ENCODE measurements at places on chromosomes 4 and X.
A peak's percentile ranks its signal among the peaks of the same experiment; 100 is the strongest.

GRCh38 chr4:168565130-168565529 is 68.3 kb downstream of the PALLD start:
- no peak for DNase-seq

DNA sequence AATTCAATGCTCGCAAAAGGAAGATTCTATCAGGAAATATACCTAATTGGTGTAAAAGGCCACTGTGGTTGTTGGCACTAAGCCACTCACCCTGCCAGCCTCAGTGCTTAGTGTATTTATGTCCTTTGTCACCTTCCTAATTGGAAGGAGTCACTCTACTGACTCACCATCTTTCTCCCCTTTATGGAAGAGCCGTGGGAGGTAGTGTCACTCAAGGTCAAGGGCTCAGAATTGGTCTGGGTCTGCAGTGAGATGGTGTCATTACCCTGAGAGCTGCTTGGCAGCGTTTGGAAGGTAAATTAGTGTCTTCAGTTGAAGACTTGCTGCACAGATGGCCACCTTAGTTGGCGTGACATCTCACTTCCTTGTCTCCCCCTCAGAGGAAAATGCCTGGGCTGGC is 41.7 kb upstream of the CDKN2AIP start:
- no peak for DNase-seq

DNA sequence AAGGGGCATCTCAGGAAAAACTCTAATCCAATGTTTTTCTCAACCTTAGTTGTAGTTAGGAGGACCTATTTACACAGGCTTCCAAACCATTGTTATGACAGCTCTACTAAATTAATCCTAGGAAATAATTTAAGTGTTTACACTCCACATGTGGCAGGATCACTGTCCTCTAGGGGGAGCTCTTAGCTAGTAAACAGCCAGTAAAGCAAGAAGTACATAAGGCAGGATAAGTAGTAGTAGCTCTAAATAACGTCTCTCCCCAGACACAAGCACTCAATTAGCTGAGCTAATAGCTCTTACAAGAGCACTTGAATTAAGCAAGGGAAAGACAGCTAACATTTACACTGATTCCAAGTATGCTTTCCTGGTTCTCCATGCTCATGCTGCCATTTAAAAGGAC is 37.3 kb downstream of the NUDT11 start:
- no peak for DNase-seq

DNA sequence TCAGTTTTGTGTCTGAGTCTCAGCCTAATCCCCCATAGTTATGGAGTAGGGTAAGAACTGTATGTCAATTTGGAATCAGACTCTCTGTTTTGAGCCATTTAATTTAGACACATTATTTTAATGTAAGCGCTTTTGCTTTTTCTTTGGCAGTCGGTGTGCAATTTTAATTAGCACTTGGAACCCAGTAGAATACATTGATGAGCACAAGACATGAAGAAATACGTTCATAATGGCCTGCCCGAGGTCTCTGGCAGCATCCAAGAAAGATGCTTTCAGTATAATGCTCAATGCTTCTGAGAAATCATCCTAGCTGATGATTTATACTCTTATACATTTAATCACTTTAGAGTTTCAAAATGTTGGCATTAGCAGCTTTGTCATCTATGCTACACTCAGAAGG is 8.9 kb upstream of the TAPT1 start:
- DNase-seq, result no peak

DNA sequence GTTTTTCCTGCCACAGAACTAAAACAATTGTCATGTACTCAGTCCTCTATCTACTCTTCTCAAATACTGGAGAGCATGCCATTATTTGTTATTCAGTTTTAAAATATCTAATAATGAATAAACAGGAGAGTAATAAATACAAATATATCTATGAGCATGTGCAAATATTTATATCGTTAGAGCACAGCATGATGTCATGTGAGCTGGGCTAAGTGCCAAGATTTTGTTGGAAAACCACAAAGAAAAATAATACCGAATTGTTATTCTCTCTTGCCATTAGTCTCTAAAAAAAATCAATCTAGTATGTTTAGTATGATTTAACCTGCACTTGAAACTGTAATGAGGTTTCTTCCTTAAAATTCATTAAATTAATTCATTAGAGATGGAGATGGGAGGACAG is 97.3 kb downstream of the DDX60 start:
- no peak for DNase-seq

DNA sequence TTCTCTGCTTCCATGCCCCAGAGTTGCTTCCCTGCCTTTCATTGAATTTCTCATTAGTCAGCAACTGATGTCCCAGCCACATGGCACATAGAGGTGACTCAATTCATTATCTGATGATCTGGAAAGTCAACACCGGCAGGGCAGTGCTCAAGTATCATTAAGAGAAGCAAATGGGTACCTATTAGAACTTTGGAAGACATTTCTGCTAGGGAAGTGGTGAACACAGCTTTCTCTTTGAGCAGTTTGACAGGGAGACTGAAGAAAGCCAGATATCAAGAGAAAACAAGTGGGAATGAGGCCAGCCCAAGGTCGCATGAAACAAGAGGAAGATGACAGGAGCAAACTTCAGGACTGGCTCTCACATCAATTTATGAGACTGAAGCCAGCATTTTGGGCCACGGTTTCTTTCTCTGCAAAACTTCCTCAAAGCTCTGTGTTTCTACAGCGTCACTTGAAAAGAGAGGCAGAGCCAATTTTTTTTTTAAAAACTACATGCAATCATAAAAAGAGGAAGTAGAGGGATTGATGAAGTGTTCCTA is 108.3 kb upstream of the RPS6KA3 start:
- no peak for DNase-seq

GRCh38 chr4:14620567-14621141 is 381.6 kb upstream of the CPEB2 start:
- no peak for DNase-seq

- DNase-seq, result no peak
Observed at GRCh38 chr4:114727461-114727860, 128.9 kb downstream of the UGT8 start.

DNA sequence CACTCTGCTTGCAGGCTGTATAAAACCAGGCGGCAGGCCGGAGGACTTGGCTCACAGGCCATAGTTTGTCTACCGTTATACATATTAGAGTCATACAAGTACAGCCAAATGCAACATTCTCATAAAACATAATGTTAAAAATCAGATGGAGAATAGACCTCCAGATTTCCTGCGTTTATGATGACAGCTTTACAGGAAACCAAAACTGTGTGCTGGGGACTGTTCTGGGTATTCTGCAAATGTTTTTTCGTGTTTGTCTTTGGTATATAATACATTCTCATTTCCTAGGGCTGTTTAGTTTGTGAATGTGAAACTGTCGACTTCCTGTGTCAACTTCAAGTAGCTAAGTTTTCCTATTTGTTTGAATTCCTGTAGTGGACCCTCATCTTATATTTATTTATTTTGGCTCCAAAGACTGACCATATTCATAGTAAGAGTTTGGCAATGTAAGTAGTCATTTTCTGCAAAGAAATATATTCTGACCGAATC is 79.5 kb upstream of the FAM9C start:
- no peak for DNase-seq

DNA sequence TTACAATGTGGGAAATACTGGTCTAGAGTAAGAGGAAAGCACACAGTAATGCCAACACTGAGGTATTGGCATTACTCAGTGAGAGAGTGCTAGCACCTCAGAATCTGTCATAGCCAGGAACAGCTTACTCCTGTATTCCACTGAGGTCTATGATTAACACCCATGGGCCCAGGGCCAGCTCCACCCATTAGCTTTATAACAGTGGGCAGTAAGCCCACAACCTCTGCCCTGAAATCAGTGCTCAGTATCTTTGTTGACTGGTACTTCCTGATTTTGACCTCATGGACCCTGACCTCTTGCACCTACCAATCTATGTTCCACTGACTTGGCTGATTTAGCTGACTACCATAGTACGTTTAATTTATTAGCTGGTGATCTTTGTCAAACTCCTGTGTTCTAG is 56.1 kb downstream of the LANCL3 start:
- DNase-seq, result no peak

GRCh38 chr4:53535567-53535966 is 55.7 kb downstream of the LNX1 start:
- no peak for DNase-seq

GRCh38 chr4:82560853-82561785 is 669 bp downstream of the TMEM150C start:
- DNase-seq, result peak; percentile 36

GRCh38 chr4:41657561-41657960 is 91.0 kb downstream of the PHOX2B start:
- DNase-seq, result no peak
